ENCODE measurements at places on chromosomes 3 and 15.

DNA sequence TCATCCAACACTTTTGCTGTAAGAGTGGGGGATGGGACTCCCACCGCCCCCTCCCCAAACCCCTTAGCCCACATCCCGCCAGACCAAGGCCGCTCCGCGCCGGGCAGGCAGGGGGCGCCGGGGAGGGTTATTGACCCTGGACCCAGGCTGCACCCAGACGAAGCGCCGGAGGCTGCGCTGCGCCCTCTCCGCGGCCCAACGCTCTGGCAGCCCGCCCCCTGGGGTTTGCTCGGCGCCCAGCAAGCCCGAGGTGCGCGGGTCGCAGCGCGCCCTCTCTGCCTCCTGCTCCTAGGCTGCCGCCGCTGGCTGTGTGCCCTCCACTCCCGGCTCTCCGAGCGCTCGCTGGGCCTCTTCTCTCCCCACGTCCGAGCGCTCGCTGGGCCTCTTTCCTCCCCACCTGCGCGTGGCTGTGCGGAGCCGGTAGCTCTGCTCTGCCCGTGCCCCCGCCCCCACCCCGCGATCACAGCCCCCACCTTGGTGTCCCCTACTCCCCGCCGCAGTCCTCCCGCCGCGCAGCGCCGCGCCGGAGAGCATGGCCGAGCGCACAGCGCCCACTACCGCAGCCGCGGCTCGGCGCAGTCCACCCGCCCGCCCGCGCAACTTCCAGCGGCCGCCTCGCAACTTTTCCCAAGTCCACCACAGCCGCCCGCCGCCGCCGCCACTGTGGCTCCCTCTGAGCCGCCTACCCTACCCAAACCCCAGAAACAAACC is 1.2 kb downstream of the MECOM start:
- no peak for DNase-seq

DNA sequence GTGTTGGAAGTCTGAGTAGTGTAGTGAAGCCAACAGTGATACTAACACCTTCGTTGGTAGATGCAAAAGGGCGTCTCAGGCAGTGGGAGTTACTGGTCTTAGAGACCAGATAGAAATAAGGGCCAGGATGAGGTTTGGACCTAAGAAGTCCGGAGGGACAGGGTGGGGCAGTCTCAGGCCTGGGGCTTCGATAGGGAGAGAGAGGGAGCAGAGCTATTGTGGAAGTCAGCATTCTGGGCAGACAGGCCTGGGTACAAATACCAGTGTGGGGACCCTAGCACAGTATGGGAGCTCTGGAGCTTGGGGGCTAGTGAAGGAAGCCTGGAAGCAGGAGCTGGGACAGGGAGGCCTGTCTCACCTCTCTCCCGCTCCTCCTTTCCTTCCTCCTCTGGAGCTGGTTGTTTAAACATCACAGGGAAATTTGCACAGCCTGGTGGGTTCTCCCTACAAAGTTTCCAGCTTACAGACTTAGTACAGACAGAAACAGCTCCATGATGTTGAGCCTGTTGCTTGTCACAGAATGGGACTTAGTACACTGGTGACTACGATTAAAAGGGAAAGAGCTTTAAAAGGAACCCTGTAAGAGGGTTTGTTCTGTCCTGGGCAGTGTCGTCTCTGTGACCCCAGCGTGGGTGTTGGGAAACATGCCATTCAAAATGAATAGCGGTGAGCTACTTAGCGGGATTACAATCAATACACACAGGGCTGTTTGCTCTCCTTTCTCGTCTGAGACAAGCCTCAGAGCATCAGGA is 76.4 kb upstream of the TNFAIP8L3 start:
- DNase-seq: no peak

GRCh38 chr3:114770874-114771273 is 376.2 kb downstream of the ZBTB20 start:
- DNase-seq: no peak

- no peak for DNase-seq
Observed at GRCh38 chr3:42829083-42829627, 19.9 kb downstream of the ACKR2 start.

DNA sequence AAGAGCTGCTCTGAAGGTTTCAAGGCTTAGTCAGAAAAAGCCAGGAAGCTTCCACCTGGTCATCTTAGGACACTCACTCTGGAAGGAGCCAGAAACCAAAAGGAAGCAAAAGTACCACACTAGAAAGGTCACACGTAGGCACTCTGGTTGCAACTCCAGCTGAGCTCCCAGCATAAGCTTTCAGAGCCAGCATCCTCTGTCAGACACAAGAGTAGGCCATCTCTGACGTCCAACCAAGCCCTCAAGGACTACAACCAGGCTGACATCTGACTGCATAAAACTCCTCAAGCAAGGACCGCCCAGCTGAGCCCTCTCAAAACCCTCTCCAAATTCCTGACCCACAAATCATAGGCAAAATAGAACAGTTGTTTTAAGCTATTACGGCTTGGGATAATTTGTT is 12.8 kb downstream of the SH3BP5 start:
- DNase-seq: no peak

Measured in stimulated activated CD4-positive, alpha-beta T cell treated with anti-CD3 and anti-CD28 coated beads, Interleukin-1b, Interleukin-23, amount 100 ng/mL, for 1 hour (primary cell).